ENCODE measurements at places on chromosomes 5 and 9. TPM values are rescaled to one million over a fixed set of nuclear protein-coding genes. Genes with fewer than 3 reads are reported as not detected.
A peak's percentile ranks its signal among the peaks of the same experiment; 100 is the strongest.

Gene GABBR2
- polyA plus RNA-seq: not detected

- H3K36me3 ChIP-seq: no peaks in the 10 kb centered on the region
- H3K4me1 ChIP-seq: peaks cover 6% of the 10 kb centered on the region
- no peaks in the 10 kb centered on the region for H3K27me3 ChIP-seq
Measured at GRCh38 chr9:91118704-91119025, 243.1 kb downstream of the AUH start.

Gene S1PR3
- 2.9 TPM for polyA plus RNA-seq

Gene FOXD4L4
- 0.13 TPM for polyA plus RNA-seq

DNA sequence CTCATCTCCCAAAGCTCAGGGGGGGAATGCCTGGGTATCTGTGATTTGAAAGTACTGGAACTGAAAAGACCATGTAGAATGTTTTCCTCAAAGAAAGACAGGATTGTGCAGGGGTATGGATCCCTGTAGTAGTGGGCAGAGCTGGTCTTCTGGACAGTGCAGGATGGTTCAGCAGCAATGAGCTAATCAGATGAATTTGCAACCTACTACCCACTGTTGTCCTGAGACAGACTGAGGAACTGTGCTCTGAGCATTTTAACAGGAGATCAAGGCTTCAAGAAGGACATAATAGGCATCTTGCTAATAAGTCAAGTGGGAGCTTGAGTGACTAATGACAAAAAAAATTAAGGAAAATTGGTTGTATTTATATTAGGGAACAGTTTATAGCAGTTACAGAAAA is 61.7 kb downstream of the FYB1 start:
- no peak overlapping the region for H3K27ac ChIP-seq
- H3K36me3 ChIP-seq: no peaks in the 10 kb centered on the region
- H3K4me3 ChIP-seq: no peak overlapping the region
- H3K4me1 ChIP-seq: no peaks in the 10 kb centered on the region
- DNase-seq: no peak

- peaks cover 32% of the 10 kb centered on the region for H3K36me3 ChIP-seq
- no peak for DNase-seq
- H3K4me3 ChIP-seq: no peak overlapping the region
- no peak overlapping the region for H3K27ac ChIP-seq
- no peaks in the 10 kb centered on the region for H3K27me3 ChIP-seq
Measured at GRCh38 chr5:67149057-67149950, 47.3 kb downstream of the CD180 start.

- H3K4me3 ChIP-seq: no peak overlapping the region
- no peaks in the 10 kb centered on the region for H3K36me3 ChIP-seq
- no peaks in the 10 kb centered on the region for H3K27me3 ChIP-seq
- peak overlapping the region; percentile 30 for H3K27ac ChIP-seq
Measured at GRCh38 chr9:85246541-85246940, 495.2 kb downstream of the AGTPBP1 start.

- peaks cover 4% of the 10 kb centered on the region for H3K4me1 ChIP-seq
- no peak for DNase-seq
- no peaks in the 10 kb centered on the region for H3K27me3 ChIP-seq
- H3K27ac ChIP-seq: peak overlapping the region; percentile 47
- H3K4me3 ChIP-seq: no peak overlapping the region
Measured at GRCh38 chr5:89457411-89458331, 574.7 kb upstream of the MEF2C start.

GRCh38 chr5:82586661-82587310 is 308.6 kb upstream of the RPS23 start:
- no peak overlapping the region for H3K4me3 ChIP-seq
- no peaks in the 10 kb centered on the region for H3K4me1 ChIP-seq
- DNase-seq: no peak
- no peak overlapping the region for H3K27ac ChIP-seq
- H3K27me3 ChIP-seq: no peaks in the 10 kb centered on the region
- no peaks in the 10 kb centered on the region for H3K36me3 ChIP-seq

GRCh38 chr9:3262826-3263529 is 262.8 kb downstream of the RFX3 start:
- no peak overlapping the region for H3K27ac ChIP-seq
- H3K4me3 ChIP-seq: no peak overlapping the region
- H3K27me3 ChIP-seq: no peaks in the 10 kb centered on the region
- H3K4me1 ChIP-seq: no peaks in the 10 kb centered on the region
- DNase-seq: no peak
- H3K36me3 ChIP-seq: peaks cover 14% of the 10 kb centered on the region

DNA sequence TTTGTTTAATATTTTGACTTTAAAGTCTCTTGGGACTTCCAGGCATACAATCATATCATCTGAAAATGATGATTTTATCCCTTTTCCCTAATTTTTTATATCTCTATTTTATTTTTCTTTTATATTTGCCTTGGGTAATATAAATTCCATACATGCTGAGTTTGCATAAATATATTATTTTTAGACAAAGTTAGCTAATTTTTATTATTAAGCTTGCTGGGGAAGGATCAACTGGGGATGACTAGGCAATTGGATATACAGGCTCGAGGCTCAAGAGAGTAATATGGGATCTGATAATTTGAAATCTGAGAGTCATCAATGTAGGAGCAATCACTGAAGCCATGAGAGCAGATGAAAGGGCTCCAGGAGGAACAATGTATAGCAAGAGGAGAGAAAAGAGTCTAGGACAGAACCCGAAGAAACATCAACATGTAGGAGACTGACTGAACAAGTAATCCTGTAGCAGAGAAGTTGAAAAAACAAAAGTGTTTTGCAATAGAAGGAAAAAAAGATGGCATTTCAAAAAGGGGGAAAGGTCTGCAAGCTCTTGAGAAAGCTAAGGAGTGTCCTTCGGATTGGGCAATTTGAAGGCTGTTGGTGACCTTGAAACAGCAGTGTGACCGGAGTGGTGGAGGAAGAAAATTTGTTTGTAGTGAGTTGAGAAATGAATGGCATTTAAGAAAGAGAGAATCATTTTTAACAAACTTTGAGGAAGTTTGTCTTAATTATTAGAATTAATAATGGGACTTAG is 17.0 kb upstream of the RHOBTB3 start:
- no peaks in the 10 kb centered on the region for H3K36me3 ChIP-seq
- H3K27ac ChIP-seq: no peak overlapping the region
- no peak for DNase-seq
- H3K4me3 ChIP-seq: no peak overlapping the region

DNA sequence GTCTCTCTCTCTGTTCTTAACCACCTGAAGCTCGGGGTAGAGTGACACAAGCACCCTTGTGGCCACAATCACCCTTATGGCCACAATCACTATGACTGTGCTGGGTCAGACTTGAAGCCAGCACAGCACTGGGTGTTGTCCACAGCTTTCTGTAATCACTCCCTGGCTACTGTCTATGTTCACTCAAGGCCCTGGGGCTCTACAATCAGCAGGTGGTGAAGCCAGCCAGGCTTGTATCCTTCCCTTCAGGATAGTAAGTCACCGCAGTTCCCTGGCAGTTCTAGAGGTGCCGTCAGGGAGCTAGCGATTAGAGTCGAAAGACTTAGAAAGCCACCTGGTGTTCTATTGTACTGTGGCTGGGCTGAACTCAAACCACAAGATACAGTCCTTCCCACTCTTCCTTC is 44.2 kb downstream of the GDA start:
- no peak overlapping the region for H3K27ac ChIP-seq
- H3K36me3 ChIP-seq: no peaks in the 10 kb centered on the region
- no peaks in the 10 kb centered on the region for H3K27me3 ChIP-seq
- no peaks in the 10 kb centered on the region for H3K4me1 ChIP-seq

DNA sequence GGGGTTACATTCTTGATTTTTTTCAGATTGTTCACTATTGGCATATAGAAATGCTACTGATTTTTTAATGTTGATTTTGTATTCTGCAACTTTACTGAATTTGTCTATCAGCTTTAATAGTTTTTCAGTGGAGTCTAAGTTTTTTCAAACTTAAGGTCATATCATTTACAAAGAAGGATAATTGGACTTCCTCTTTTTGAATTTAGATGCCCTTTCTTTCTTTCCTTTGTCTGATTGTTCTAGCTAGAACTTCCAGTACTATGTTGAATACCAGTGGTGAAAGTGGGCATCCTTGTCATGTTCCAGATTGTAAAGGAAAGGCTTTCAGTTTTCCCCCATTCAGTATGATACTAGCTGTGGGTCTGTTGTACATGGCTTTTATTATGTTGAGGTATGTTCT is 49.3 kb downstream of the SREK1 start:
- no peak overlapping the region for H3K27ac ChIP-seq
- no peaks in the 10 kb centered on the region for H3K27me3 ChIP-seq
- peaks cover 5% of the 10 kb centered on the region for H3K36me3 ChIP-seq
- DNase-seq: no peak

DNA sequence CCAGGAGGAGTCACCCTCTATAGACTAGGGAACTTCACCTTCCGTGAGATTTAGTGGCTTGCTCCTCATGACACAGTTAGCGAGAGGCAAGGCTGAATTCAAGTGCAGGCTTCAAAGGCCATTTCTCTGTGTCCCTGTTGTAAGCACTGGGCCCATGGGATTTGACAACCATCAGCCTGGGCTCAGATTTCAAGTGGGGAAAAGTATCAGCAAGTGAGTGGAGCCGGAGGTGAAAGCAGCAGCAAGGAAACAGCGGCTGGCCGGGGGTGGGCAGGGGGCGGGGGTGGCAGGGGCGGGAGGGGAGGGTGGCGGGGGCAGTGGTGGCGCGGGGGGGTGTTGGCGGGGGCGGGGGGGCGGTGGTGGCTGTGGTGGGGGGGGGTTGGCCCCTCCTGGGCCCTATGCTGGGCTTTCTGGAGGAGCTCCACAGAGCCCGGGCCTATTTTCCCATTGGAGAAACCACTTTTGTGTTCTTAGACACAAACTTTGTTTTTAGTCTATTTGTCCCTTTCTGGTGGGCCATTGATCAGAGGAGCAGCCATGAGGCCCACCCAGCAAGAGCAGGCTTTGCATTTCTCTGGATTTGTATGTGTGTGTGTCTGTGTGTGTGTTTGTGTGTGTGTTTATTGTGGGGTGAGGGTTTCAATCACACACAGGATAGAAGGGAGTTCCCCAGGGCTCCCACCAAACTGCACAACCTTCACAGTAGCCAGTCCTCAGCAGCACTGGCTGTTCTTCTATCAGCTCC is 165.4 kb upstream of the RAI14 start:
- H3K36me3 ChIP-seq: no peaks in the 10 kb centered on the region
- H3K4me3 ChIP-seq: no peak overlapping the region
- H3K27me3 ChIP-seq: no peaks in the 10 kb centered on the region
- H3K27ac ChIP-seq: peak overlapping the region; percentile 24
- peaks cover 21% of the 10 kb centered on the region for H3K4me1 ChIP-seq

Gene CER1
- polyA plus RNA-seq: not detected

- H3K4me3 ChIP-seq: no peak overlapping the region
- H3K27ac ChIP-seq: peak overlapping the region; percentile 77
- H3K4me1 ChIP-seq: peaks cover 18% of the 10 kb centered on the region
- no peaks in the 10 kb centered on the region for H3K27me3 ChIP-seq
- H3K36me3 ChIP-seq: peaks cover 6% of the 10 kb centered on the region
Measured at GRCh38 chr9:77987081-77987656, 44.4 kb downstream of the GNAQ start.

- no peak overlapping the region for H3K4me3 ChIP-seq
- H3K4me1 ChIP-seq: no peaks in the 10 kb centered on the region
- H3K27ac ChIP-seq: no peak overlapping the region
- no peaks in the 10 kb centered on the region for H3K36me3 ChIP-seq
- no peak for DNase-seq
Measured at GRCh38 chr9:136370037-136370436, 3.4 kb downstream of the CARD9 start.

DNA sequence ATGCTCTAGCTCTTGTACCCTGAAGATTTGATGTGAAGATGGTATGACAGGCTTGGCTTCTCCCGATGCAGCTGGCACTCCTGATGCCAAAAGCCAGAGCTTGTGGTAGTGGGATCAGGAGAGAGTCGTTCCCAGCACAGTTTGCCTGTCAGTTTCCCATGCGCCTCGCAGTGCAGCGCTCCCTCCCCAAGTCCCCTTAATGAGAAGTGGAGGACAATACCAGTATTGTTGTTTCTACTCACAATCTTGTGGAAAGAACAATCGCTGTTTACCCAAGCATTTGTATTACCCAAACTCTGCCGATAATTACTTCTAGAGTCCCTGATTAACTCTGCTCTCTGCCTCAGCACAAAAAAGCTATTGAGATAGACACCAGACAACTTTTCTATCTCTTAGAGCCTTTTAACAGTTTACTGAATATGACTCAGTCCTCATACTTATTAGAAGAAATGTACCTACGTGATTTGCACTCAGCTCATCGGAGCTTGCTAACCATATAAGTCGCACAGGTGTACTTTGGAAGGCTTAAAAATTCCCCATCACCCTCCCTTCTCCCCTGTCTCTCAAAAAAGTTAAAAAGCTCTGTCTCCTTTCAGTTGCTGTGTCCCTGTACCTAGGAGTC is 283.2 kb upstream of the TMEM161B start:
- H3K27ac ChIP-seq: no peak overlapping the region
- H3K36me3 ChIP-seq: no peaks in the 10 kb centered on the region
- DNase-seq: no peak
- no peaks in the 10 kb centered on the region for H3K4me1 ChIP-seq

Gene IL3
- polyA plus RNA-seq: not detected

Gene PCDHA1
- polyA plus RNA-seq: 0.21 TPM

DNA sequence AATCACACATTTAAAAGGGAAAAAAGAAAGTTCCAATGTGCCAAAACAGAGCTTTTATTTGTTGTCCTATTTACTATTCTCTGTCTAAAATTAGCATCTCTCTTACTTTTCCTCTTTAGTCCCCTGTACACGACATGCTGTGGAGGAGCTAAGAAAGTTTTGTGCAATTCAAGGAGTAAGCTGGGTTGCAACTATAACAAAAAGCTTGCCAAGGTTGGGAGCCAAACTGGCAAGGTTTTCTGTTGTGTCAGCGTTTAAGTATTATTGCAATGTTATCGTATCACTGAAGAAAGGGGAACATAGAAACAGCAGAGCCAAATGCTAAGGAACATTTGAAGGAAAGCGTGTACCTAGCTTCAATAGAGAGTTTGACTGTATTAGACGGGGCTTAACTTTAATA is 680.8 kb downstream of the CETN3 start:
- no peaks in the 10 kb centered on the region for H3K27me3 ChIP-seq
- no peaks in the 10 kb centered on the region for H3K4me1 ChIP-seq
- no peak overlapping the region for H3K27ac ChIP-seq
- DNase-seq: no peak
- no peak overlapping the region for H3K4me3 ChIP-seq

GRCh38 chr5:107808671-107809137 is 138.0 kb upstream of the EFNA5 start:
- H3K27ac ChIP-seq: no peak overlapping the region
- DNase-seq: no peak
- H3K36me3 ChIP-seq: no peaks in the 10 kb centered on the region

- H3K27ac ChIP-seq: no peak overlapping the region
- no peak for DNase-seq
Measured at GRCh38 chr5:95382801-95383200, 8.4 kb upstream of the FAM81B start.

- H3K36me3 ChIP-seq: no peaks in the 10 kb centered on the region
- no peak overlapping the region for H3K4me3 ChIP-seq
- peaks cover 6% of the 10 kb centered on the region for H3K4me1 ChIP-seq
- no peak overlapping the region for H3K27ac ChIP-seq
- DNase-seq: no peak
Measured at GRCh38 chr5:6545770-6546690, 86.8 kb downstream of the NSUN2 start.

- H3K27ac ChIP-seq: no peak within 1 kb of the TSS
- no peak within 1 kb of the TSS for H3K4me3 ChIP-seq
- H3K36me3 ChIP-seq: peaks cover 4% of the 10 kb centered on the region
- no peaks in the 10 kb centered on the region for H3K4me1 ChIP-seq
- DNase-seq: peak; percentile 23
Measured at GRCh38 chr5:75611311-75612225, at the start of gene ANKDD1B. ANKDD1B (plus strand) TSS chr5:75611453; CDS start chr5:75611635, 182 bp downstream.

Gene PARP8
- polyA plus RNA-seq: 8.6 TPM
